ENCODE measurements at places on chromosomes 4 and X.

DNA sequence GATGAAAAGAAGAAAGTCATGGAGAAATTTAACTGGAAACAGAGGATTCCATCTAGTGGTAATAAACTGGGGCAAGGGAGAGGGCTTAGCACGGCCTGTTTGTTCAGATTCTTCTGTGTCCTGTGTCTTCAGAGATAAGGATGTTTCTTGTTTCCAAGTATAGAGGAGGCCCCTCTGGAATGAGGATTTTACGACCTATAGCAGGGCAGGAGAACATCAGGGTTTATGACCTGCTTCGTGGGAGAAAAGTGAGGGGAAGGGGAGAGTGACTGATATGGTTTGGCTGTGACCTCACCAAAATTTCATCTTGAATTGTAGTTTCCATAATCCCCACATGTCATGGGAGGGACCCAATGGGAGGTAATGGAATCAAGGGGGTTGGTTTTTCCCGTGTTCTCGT, 93.0 kb upstream of the LDB2 start:
- no peak for DNase-seq

DNA sequence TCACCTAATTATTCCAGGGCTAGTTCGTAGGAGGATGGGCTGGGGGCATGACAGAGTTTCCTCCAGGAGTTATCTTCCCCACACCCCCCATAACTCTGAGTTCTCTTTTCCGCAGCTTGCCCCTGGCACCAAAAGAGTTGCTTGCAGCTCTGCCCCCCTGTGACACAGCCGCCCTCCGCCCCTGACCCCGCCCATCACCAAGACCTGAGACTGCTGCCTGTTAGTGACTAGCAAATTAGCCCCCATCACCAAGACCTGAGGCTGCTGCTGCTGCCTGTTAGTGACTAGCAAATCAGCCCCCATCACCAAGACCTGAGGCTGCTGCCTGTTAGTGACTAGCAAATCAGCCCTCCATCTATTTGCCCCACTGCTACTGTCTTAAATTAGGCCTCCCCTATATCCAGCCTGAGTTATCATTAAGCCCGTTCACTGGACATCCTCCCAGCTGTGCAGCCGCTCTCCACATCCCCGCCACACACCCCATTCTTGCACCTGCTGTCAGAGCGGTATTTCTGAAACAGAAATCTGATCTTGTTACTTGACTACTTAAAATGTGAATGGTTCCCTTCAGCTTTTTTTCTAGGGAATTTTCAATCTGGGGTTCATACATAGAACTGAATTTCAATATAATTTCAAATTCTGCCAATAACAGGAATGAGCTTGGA, 1.5 kb upstream of the PAPSS1 start:
- no peak for DNase-seq

- no peak for DNase-seq
Measured at GRCh38 chr4:139282065-139282720, 2.2 kb upstream of the MGARP start.

- DNase-seq = no peak
Measured at GRCh38 chr4:7559741-7560395, 125.1 kb upstream of the PSAPL1 start.
